ENCODE measurements at places on chromosomes 4 and X.
A peak's percentile ranks its signal among the peaks of the same experiment; 100 is the strongest.

DNA sequence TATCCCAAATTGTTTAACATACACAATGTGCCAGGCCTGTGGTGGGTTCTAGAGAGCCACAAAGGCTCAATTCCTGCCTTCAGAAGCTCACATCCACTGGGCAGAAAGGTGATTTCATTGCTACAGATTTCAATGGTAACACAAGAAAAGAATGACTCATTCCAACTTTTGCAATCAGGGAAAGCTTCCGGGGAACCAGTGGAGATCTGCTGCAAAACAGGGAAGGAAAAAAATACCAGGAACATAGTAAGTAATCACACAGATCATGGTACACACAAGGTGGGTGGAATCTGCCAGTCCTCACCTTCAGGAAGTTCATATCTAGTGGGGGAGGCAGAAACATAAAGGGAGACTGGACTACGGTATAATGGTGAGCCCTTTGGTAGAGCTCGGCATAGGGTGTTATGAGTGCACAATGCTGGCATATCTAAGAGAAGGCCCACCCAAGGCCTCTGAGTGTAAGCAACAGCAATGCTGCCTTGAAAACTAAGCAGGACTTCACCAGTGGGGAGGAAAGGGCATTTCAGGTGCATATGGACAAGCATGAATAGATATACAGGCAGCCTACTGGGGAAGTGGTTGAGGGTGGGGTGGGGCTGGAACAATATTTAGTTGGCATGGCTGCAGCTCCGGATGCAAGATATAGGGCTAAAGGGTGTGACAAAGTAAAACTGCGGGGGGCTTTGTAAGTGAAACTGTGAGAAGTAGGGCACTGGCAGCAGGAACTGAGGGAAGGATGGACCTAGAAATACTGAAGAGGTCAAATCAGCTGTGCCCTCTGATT lies 24.2 kb downstream of the GPRIN3 start:
- DNase-seq = no peak

DNA sequence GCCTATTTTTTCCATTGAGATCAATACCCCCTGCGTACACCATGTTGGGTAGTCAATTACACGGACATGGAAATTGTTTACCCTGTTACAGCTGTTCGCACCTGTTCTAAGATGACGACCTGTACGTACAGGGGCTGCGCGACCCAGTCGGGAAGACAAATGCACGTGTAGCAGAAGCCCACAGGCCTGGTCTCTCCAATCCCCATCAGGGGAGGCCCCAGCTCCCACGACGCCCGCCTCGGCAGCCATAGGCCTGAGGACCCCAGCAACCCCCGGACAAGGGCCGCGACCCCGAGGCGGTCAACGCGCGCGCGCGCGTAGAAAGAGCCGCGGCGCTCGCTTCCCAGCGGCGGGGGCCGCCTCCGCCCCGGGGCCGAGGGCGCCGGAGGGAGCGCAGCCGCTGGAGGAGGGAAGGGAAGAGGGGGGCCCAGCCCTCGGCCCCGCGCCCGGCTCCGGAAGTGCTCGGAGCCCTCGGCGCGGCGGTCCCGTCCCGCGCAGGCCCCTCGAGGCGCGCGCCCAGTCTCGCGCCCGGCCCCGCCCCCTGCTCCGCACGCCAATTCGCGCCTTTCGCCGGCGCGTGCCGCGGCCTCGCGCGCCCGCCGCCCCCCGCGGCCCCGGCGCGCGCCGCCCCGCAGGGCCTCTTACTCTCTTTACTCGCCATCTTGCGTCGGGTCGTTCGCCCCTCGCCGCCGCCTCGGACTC lies 618 bp downstream of the RBBP7 start:
- no peak for DNase-seq

- DNase-seq = no peak
These were observed 66.0 kb downstream of the AASDH start for GRCh38 chr4:56321251-56321650.

- DNase-seq = no peak
These were observed 1.9 kb downstream of the LGI2 start for GRCh38 chr4:25028851-25029250.

GRCh38 chr4:3267576-3268394 lies 18.8 kb downstream of the MSANTD1 start:
- DNase-seq = no peak

DNA sequence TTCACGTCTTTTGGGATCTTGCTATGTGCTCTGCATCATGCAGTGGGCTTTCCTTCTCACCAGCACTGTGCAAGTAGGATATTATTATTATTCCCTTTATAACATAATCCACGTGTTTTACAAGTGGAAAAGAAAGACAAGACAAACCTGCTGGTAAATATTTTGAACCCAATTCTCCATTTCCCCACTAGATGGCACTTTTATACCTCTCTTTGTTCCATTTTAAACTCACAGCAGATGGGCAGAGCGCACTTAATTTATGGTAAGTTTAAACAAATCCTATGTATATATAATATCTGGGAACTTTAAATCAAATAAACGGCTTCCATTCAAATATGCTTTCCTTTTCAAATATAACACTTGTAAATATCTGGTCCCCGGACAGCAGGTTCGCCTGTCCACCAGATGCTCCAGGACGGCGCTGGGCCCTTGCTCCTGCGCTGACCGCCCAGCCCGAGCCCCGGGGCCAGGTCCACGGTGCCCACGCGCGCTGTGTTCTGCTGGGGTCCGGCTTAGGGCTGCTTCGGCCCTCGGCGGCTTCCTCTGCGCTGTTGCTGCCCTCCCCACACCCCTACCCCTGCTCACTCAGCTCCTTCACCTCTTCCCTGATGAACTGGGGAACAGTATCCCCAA lies 31.1 kb downstream of the F11 start:
- DNase-seq = peak; percentile 52

- DNase-seq = no peak
These were observed 18.6 kb downstream of the TRIM2 start for GRCh38 chr4:153222707-153223426.

DNA sequence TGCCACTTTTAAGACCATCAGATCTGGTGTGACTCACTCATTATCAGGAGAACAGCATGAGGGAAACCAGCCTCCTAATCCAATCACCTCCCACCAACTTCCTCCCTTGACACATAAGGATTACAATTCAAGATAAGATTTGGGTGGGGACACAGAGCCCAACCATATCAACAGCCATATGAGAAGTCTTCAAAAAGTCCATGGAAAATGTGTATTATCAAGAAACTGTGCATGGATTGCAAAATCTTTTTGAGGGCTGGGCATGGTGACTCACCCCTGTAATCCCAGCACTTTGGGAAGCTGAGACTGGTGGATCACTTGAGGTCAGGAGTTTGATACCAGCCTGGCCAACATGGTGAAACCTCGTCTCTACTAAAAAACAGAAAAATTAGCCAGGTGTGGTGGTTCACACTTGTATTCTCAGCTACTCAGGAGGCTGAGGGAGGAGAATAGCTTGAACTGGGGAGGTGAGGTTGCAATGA lies 17.8 kb upstream of the RPL39 start:
- no peak for DNase-seq

DNA sequence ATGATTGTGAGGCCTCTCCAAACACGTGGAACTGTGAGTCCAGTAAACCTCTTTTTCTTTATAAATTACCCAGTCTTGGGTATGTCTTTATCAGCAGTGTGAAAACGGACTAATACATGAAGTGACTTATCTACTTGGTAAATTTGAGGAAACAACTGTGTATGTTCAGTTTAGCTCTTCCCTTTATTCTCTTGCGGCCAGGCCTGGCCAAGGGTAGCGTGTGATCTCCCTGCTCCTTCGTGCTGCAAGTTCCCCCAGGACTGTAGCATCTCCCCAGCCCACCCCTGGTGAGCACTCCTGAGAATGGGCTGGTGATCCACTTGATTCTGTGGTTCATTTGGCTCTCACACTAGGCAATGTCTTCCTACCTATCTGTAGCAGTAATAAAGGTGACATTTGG lies 53.2 kb upstream of the CHRNA9 start:
- DNase-seq = no peak

GRCh38 chr4:99221980-99222379 lies 2.9 kb upstream of the ADH6 start:
- DNase-seq = no peak
